Hippocampal formation (tissue), 2 donors: ENCODE measurements at places on chromosomes 3 and 15.
A peak's percentile ranks its signal among the peaks of the same experiment; 100 is the strongest.

DNA sequence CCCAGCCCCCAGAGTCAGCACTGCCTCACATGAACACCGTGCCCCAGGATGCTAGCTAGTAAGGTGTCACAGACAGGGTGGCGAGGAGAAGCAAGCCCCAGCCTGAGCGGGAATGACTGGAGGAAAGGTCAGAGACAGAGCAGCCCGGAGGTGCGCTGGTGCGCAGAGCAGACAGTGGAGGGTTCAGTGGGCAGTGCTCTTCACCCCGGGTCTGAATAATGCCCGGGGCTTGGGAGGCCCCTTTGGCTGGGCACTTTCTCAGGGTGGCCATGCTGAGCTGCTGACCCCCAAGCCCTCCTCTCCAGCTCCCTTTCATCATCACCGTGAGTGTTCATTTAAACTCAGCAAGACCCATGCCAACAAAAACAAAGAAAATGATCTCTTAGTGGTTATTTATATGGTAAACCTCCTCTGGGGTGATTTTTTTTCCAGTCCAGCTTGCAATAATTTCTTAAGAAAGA, 110.8 kb downstream of the VGLL4 start:
- no peak for DNase-seq

DNA sequence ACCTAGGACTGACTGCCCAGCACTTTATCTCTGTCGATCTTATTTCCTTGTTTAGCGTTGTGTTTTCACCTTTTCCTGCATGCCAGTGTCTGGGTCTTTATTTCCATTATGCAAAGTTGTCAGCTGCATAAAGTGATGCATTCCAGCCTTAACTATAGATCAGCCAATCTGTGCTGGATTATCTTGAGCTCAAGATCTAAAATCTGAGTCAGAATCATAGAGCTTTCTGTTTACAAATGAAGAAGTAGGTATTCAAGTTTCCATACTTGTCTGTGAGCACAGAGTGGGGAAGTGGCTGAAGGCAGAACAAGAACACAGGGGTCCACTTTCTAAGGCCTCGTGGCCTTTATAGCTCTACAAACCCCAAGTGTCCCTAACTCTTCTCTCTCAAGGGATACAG, 82.4 kb upstream of the PLCL2 start:
- DNase-seq, result no peak

GRCh38 chr15:67585681-67586080, 43.2 kb downstream of the MAP2K5 start:
- DNase-seq, result no peak

DNA sequence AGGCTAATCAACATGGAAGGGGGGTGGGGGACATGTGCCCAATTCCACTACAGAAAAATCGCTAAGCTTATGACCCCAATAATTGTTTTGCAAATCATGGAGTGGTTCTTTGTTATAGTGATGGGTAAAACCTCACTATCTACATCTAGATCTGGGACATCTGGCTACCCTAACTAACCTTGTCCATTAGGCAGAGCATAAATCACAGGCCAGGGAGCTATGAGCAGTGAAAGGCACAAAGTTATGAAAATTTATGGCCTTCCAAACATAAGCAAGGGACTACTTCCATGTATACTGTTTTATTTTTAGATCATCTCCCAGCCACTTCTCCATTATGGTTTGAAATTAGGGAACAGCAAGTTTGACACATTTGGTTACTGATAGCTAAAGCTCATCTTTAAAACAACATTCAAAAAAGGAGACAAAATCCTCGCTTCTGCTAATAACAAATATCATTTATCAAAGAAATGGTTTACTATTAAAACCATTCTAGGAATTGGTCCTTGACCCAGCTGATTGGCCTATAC, 78.3 kb downstream of the RSL24D1 start:
- DNase-seq, result no peak

DNA sequence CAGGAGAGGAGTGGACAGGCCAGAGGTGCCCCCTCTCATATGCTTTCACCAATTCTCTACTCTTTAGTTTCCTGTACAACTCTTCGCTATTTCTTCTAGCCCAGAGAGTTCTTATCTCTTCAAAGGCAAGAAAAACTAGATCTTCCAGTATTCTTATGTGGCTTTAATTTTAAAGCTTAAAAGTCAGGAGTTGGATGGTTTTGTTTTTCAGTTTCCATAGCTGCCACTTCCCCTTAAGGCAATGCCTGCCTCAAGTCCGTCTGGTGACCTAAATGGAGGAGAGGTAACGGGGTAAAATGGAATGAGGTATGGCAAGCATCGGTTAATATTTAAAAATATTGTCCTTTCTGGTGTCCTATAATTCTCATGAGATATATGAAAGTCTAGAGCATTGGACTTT, 11.4 kb upstream of the VGLL3 start:
- DNase-seq, result no peak

- DNase-seq, result no peak
These were observed 9.5 kb downstream of the EDEM1 start for GRCh38 chr3:5197022-5197421.

- DNase-seq, result peak; percentile 92
These were observed 20.3 kb downstream of the PPCDC start for GRCh38 chr15:75043509-75044257.

DNA sequence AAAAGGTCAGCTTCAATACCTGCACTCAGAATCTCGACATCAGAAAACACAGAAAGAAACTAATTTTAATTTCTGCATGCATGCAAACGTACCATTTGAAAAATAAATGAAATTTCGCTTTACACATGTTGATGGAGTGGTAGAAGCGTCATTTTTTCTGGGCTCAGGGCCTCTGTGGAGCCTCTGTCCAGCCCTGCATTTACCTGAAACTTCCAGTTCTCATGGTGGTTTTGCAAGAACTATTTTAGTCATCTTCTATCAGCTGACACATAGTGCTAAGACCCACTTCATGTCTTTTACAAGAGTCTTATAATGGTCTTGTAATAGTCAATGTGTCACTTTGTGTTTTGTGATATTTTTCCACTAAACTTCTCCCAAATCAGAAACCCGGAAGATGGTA, 5.3 kb downstream of the KY start:
- DNase-seq, result no peak

DNA sequence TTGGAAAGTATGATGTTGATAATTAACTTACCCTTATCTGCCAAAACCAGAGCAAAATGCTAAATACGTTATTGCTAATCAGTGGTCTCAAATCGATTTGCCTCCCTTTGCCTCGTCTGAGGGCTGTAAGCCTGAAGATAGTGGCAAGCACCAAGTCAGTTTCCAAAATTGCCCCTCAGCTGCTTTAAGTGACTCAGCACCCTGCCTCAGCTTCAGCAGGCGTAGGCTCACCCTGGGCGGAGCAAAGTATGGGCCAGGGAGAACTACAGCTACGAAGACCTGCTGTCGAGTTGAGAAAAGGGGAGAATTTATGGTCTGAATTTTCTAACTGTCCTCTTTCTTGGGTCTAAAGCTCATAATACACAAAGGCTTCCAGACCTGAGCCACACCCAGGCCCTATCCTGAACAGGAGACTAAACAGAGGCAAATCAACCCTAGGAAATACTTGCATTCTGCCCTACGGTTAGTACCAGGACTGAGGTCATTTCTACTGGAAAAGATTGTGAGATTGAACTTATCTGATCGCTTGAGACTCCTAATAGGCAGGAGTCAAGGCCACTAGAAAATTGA, 59.7 kb downstream of the DCUN1D1 start:
- DNase-seq, result no peak

- no peak for DNase-seq
These were observed 1632.7 kb downstream of the OTOL1 start for GRCh38 chr3:163129287-163129686.

GRCh38 chr3:116141724-116142123, 303.6 kb downstream of the LSAMP start:
- no peak for DNase-seq

- no peak for DNase-seq
These were observed 299.5 kb downstream of the IL5RA start for GRCh38 chr3:2810723-2811122.

DNA sequence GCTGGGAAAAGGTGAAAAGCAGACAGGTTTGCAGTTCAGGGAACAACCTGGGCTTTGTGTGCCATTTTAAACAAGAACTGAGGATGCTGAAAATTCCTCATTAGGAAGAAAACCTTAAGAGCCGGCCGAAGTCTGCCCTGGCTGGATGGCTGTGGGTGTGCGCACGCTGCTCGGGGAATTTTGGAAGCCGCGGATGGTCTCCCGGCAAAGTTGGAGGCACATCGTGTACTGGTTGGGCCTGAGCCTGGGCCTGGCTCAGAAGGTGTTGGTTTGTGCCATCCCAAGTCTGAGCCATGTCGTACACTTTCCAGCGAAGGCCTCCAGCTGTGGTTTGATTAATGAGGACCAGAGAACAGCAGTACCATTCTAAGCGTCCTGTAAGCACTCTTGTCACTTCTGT, 188.2 kb downstream of the ATP10A start:
- peak; percentile 22 for DNase-seq

DNA sequence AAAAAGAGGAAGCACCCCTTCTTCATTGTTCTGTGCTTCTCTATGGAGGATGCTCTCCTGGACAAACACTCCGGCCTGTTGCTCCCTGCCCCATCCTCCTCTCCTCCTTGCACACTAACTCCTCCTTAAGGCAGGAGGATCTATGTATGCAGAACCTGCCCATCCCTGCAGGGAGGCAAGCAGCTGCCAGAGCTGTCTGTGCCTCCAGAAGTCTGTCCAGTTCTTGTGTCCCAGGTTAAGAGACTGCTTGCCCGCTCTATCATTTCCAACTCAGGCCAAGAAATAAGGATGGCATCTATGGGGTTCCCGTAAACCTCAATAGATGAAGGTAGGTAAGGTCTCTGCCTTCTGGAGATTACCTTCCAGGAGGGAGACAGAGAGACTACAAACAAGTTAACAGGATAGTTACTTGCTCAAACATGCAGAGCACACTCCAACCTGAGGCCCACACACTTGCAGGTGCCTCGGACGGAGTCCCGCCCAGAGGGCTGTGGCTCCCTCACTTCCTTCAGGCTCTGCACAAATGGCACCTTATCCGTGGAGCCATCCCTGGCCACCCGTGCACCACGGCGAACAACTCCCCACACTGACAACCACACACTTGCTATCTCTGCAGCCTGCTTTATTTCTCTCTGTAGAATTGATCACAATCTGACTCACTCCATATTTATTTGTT, 6.9 kb downstream of the XXYLT1 start:
- no peak for DNase-seq

- no peak for DNase-seq
These were observed 3.7 kb downstream of the PDIA5 start for GRCh38 chr3:123070510-123070909.

DNA sequence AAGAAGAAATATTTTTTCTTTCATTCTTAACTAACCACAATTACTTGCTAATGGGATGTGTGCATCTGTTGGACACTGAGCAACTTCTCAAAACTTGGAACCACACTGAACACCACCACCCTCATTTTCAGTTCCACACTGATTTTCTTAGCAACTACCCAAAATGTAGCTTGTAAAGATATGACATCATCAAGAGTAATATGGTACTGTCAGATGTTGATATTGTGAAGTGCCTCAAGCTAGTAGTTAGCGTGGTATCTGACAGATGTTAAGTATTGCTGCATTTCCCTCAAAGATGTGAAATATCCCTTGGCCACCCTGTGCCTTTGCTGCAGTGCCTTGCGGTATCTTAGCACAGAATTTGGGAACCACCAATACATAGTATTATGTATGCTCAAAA, 9.3 kb downstream of the RFTN1 start:
- no peak for DNase-seq

GRCh38 chr15:100308213-100308600, 33.6 kb downstream of the ADAMTS17 start:
- DNase-seq, result no peak

- no peak for DNase-seq
These were observed 8.5 kb downstream of the XPC start for GRCh38 chr3:14169871-14170270.

DNA sequence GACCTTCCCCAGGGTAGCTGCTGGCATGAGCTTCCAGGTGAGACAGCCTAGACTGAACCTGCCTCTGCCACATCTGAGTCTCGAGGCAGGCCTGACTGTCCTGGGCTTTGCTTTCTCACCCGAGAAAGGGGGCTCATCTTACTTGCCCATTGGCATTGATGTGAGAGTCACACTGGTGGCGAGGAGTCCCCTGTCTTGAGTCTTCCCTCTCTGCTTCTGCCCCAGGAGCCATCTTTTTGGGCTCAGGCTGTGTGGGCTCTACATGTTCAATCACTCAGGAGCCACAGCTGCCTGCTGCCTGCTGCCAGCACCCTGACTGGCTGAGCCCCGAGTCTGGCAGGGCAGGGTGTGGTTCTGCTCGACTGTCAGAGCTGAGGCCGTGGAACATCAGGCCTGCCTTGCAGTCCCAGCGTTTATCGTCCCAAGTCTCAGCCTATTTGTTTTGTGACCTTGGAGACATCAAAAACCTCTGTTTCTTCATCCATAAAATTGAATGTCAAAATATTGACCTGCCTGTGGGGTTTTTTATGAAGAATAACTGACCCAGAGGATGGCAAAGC, 132.5 kb downstream of the DNAJB8 start:
- no peak for DNase-seq

GRCh38 chr3:73597476-73597875, 27.3 kb downstream of the PDZRN3 start:
- DNase-seq, result no peak

DNA sequence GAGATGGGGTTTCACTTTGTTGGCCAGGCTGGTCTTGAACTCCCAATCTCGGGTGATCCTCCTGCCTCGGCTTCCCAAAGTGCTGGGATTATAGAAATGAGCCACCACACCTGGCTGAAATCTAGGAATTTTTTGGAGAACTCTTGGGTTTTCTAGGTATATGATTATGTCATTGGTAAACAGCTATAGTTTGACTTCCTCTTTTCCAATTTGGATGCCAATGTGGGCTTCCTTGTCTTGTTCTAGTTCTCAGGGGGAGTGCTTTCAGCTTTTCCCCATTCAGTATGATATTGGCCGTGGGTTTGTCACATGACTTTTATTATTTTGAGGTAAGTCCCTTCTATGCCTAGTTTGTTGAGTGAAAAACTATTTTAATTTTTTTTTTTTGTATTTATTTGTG, 17.9 kb downstream of the KCNMB3 start:
- DNase-seq, result no peak

- peak; percentile 12 for DNase-seq
These were observed 1.1 kb upstream of the RBMS3 start for GRCh38 chr3:29279806-29280205.

DNA sequence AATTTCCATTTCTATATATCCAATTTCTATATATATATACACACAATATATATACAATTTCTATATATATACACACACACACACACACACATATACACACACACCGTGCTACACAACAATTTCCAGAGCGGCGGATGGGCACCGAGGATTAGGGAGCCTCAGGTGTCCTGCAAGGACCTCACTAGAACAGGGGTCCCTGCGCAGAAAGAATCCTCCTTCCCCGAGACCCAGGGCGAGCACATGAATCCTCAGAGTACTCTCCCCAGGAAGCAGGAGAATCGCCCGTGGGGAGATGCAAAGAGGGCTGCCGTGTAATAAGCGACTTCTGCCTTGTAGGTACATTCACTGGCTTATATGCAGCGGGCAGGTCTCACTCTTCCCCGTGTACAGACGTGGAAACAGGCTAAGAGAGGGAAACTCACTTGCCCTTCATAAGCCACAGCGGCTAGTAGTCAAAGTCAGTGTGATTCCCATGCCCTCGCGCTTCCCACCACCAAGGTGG, 467 bp downstream of the PIF1 start:
- DNase-seq, result no peak

- no peak for DNase-seq
These were observed 98.4 kb upstream of the PEX5L start for GRCh38 chr3:180135101-180135500.
